Osteocyte (in vitro differentiated cells): ENCODE measurements at places on chromosomes 6 and 20. TPM values are rescaled to one million over a fixed set of nuclear protein-coding genes. Genes with fewer than 3 reads are reported as not detected.

The ARMC2 gene
- 7.6 and 8.3 TPM in 2 replicates for total RNA-seq

The UNC5CL gene
- 0.51 and 0.76 TPM in 2 replicates for total RNA-seq

The ITPR3 gene
- 21.6 and 22.8 TPM in 2 replicates for total RNA-seq

The NMBR gene
- not detected in 2 replicates for total RNA-seq

DNA sequence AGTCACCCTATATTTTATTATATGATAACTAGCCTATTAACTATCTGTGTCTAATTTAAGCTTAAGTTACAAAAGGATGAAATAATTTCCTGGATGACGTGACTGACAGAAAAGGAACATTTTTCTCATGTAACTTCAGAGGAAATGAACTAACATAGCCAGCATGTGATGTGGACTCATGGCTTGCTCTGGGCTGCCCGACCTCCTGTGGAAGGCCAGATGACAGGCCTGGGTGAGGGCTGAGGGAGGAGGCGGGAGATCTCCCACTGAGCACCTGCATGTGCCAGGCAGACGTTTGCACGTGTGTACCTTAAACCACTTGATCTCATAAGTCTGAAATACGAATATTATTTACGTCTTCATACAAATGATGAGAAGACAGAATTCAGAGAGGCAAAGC is 321.1 kb downstream of the SYNE1 start:
- peaks cover 15% of the 10 kb centered on the region for H3K4me1 ChIP-seq
- no peak for DNase-seq
- H3K27me3 ChIP-seq = no peaks in the 10 kb centered on the region
- H3K36me3 ChIP-seq = peaks cover 62% of the 10 kb centered on the region
- H3K4me3 ChIP-seq = no peak overlapping the region

DNA sequence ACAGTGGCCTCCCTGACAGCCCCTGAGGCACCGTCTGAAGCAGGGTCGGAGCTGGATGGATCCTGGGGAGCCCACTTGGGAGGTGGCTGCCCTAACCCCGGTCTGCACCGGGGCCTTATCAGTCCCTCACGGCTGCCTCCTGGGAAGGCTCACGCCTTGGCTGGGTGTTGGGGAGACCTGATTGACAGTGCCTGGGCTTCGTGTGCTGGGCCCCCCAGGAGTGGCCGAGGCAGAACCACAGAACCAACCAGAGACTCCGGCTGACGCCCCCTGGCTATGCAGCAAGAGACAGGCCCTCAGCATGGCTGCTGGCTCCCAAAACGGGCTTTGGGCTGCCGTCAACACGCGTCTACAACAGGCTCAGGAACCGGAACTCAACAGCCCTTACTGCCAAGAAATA is 219.6 kb downstream of the TAF4 start:
- peaks cover 2% of the 10 kb centered on the region for H3K27me3 ChIP-seq
- H3K27ac ChIP-seq = no peak overlapping the region
